PC-9 (cell line): ENCODE measurements at places on chromosomes 4 and X.

DNA sequence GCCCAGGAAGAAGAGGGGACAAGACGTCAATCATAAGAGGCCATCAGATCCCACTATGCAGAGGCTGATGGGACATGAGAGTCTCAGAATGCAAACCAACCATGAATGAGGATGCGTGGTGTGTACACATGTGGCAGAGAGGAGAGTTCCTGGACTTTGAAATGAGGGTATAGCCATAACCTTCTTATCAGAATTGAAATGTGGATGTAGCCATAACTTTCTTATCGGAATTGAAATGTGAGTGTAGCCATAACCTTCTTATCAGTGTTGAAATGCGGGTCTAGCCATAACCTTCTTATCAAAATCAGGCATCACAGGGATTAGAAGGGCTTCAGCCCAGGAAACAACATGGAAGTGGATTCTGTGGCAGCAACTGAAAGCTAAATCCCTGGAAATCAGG is 415.5 kb upstream of the FAT1 start:
- DNase-seq = no peak

DNA sequence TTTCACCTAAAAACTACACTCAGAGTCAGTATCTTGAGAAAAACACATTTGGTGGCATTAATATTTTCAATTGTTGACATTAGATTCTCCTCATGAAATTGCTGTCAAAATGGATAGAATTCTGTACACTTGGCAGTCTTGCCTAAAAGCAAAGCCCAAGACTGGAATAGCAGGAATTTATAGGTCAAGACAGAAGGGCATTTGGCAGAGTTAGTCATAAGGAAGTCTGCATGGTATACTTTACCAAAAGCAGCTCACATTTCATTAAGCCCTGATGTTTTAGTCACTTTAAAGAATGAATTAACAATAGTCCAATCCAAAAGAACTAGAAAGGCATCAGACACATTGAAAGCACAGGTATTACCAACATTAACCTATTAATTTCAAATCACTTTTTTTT is 7.1 kb downstream of the CCDC160 start:
- DNase-seq = peak; percentile 9

GRCh38 chrX:23365541-23365940 is 30.9 kb downstream of the PTCHD1 start:
- no peak for DNase-seq

- no peak for DNase-seq
Measured at GRCh38 chr4:106914223-106914622, 121.9 kb downstream of the DKK2 start.

- DNase-seq = no peak
Measured at GRCh38 chrX:30065226-30065625, 150.1 kb upstream of the MAGEB2 start.

GRCh38 chrX:3346501-3347259 is at the start of gene MXRA5:
Gene MXRA5 (minus strand): TSS chrX:3346652. CDS start chrX:3343833, 2,819 bp downstream.
- no peak for DNase-seq

DNA sequence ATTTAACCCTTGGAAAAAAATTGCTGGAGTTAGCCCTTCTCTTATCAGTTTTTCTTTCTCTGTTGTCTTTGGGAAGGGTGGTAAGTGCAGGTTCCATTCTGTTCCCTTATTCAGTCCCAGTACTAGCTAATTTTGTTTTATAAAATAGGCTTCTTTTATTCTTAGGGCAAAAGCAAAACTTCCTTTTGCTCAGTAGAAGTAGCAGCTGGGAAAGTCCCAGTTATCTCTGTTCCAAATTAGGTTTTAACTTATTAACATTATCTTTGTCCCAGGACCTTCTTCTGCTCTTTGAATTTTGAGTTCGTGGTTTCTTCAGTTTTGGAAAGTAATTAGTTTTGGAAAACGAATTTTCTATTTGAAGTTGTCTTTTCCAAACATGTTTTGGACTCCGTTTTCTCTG is 61.1 kb downstream of the BANK1 start:
- DNase-seq = no peak

DNA sequence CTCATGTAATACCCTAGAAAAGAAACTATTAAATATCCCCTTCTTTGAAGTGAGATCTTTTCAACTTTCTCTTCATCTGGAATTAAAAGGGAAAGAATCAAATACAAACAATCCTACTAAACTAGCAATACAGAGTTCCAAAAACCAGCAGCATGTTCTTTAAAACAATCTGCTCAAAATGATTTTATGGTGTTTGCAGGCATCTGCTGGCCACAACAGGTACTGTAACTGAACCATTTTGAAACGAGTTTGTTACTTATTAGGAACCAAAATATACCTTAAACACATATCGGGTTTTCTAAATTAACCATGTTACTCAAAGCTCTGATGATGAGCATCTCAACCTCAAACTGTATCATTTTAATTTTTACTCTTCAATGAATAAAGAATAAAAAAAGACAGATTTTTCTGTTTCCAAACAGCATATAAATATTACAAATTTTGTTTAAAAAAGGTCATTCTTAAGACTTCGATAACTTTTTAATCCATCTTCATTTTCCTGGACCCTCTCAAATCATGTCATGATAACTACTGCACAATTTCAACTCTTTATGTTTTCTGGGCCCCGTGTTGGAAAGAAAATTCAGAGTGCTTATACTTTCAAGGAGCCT is 56.5 kb downstream of the ARAP2 start:
- DNase-seq = no peak
